RKO (cell line): ENCODE measurements at places on chromosomes 1 and 21.
A peak's percentile ranks its signal among the peaks of the same experiment; 100 is the strongest.

DNA sequence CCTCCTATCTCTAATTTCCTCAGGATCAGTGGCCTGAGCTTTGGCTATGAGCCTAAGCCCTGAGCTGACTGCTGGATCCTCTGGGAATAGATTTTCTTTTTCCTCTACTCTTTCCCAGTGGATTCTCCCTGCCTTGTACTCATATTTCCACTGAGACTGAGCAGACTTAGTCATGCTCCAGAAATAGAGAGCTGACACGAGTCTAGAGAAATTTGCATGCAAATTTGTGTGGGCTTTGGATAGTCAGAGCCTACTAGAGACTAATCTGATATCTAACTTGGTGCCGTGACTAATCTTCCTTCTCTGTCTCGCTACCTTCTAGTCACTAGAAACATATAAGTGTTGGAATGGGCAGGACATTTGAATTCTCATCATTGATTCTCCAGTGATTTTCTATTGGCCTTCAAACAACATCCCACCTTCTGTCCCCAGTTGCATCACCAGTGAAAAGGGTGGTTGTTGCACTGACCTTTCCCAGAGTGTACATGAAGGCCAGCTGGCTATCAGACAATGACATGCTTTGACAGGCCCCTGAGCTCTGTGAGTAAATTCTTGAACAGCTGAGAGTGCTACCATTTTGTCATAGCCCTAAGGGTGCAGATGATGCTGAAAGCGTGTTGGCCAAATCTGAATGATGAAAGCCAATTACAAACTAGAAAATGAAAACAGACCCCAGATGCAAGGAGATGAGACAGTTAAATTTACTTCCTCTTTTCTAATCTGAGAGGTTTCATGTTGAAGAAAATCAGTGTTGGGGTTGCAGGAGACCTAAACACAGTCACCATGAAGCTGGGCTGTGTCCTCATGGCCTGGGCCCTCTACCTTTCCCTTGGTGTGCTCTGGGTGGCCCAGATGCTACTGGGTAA is at the start of gene FCRLA:
Gene FCRLA (plus strand): TSS at position 748 of the 866 bp plus-strand sequence. CDS start 36 bp downstream, at position 784.
- peak; percentile 87 for DNase-seq

DNA sequence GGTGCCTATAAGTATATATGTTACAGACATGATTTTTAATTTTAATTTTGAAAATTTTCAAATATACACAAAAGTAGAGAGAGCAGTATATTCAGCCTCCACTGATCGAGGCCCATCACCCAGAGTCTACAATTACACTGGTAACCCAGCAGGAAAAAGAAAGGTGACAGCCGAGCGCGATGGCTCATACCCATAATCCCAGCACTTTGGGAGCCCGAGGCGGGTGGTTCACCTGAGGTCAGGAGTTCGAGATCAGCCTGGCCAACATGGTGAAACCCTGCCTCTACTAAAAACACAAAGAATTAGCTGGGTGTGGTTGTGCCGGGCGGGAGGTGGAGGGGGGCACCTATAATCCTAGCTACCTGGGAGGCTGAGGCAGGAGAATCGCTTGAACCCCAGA is 1.4 kb downstream of the YBEY start:
- DNase-seq: no peak

DNA sequence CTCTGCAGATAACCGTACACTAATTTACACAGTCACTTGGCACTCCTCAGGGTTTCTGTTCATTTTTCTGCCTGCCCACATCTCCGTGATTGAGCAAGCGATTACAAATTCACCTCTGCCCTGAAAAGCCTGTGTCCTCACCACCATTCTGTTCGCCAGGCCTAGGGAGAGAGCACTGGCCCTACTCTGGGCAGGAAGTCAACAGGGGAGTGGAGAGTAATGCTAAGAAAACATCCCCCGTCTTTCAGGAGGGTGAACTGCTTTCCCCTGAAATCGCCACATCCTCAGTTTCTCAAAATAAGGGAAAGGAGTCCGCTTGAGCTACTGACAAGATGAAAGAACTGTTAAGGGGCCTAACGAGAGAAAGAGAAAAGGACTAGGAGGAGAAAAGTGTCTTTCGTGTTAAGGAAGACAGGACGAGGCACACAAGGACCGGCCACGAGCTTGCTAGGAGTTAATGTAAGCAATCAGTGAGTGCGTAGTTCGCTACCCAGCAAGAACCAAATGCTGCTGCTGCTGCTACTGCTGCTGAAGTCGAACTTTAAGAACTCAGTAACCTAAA is 632 bp downstream of the PEX19 start:
- DNase-seq: peak; percentile 58

- DNase-seq: no peak
These were observed 3.5 kb downstream of the SPOCD1 start for GRCh38 chr1:31812158-31812829.

DNA sequence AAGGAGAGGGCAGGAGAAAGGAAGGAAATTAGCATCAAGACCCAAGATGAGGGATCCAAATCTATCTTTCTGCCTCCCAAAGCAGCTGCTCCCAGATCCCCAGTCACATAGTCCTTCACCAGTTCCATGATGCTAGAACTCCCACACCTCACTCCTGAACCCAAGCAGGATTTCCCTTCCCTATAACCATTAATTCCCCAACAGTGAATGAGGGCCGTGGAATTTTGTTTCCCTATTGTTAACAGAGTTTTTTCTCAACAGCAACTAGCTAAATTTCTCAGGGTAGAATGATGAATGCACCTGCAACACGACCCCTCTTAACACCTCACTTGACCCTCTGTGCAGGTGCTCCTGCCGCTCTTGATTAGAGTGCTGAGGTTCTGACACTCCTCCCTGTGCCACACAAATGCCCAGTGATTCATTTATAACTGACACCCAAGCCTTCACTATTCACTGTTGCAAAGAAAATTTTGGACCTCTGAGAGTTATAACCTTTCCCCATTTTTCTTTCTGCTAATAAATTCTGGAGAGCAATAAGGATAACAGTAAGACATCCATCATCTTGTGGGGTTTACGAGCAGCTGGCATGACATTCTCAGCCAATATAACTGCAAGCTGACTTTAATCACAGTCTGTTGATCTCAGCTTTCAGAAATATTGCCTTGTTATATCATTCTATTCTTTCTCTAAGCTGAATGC is 25.4 kb upstream of the NPL start:
- no peak for DNase-seq

DNA sequence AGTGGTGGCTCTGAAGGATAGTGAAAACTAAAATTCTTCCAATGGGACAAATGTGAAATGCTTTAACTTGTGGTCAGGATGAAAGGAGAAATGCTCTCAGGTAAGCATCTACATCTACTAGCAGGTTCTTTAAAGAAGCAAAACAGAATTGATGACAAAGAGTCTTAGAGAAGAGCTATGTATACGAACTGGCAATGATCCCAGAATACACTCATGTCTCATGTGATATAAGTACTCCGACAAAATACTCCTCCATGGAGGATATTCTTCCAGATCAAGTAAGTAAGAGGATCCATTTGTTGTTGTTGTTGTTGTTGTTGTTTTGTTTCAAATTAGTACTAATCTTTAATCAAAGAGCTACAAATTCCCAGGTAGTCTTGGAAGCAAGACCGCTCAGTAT is 174.0 kb upstream of the ATP1B1 start:
- DNase-seq: peak; percentile 26

DNA sequence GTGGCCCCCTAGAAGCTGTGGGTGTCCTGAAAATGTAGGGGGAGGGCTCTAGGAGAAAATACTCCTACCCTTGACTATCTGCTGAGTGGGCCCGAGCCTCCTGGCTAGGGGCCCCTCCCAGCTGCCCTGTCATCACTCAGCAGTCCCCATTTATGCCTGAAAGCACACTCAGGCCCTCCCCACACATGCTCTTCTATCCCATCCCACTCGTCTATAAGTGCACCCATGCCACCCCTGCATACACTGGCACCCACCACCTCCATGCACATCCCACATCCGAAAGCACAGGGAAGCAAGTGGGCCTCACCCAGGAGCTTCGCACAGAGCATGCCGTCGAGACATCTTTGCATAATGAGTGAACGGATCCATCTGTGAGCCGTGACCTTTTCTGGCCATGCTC is 80.4 kb upstream of the POU3F1 start:
- no peak for DNase-seq

DNA sequence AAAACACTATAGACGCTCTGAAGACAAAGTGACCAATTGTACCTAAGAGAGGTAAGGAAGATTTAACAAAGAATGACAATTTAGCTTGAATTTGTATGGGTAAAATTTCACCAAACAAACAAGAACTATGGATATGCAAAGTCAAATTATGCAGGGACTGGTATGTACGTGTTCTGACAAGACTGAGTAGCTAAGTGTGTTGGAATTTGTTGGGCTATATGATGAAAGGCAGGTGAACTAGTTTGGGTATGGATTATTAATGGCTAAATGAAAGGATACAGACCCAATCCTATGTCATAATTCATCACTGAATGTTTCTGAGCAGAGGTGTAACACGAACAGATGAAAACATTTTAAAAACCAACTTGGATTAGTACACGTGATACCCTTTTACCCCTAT is 7.6 kb downstream of the DNTTIP2 start:
- no peak for DNase-seq

- DNase-seq: no peak
These were observed 43.4 kb downstream of the ATF3 start for GRCh38 chr1:212651977-212652376.
